ENCODE measurements at places on chromosomes 2 and 18.

DNA sequence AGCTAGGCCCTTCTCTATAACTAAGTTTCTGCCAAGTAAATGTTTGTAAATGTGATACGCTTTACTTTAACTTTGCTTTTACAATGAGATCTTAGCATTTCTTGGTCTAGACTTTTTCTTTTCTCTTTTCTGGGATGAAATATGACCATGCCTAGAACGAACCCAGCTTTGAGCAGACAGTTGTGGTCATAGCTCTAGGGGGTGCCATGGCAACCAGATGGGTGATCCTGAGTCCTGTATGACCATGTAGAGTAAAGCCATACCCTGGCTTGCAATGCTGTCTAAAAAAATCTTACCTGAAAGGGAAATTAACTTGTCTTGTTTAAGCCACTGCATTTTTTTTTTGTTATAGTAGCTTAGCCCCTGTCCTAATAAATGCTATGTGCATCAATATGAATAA lies 956.3 kb downstream of the SLC4A3 start:
- no peaks in the 10 kb centered on the region for H3K4me1 ChIP-seq
- DNase-seq: no peak
- no peak overlapping the region for H3K27ac ChIP-seq
- H3K36me3 ChIP-seq: no peaks in the 10 kb centered on the region
- no peak overlapping the region for H3K4me3 ChIP-seq

DNA sequence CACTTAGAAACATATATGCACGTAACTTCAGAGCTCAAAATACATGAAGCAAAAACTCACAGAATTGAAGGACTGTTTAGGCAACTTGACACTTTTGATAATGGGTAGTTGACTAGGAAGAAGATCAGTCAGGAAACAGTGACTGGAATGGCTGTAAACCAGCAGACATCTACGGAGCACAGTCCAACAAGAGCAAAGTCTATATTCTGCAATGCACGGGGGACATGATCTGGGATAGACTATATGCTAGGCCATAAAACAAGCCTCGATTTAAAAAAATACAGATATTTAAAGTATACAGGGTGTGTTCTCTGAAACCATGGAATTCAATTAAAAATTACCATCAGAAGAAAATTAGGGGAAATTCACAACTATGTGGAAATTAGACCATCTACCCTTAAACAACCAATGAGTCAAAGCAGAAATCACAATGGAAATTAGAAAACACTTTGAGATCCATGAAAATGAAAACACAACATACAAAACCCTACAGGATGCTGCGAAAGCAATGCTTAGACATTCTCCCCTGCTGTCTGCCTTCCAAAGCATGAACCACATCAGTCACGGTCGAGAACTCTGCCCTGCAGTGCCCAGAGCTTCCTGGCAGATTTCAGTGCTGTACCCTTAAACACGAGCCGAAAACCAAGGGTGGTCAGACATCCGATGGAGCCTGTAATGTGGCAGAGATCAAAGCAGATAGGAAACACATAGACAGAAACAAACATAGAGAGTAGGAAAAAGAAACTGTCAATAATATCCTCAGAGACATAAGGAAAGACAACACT lies 651.9 kb upstream of the HS6ST1 start:
- no peaks in the 10 kb centered on the region for H3K36me3 ChIP-seq
- H3K27me3 ChIP-seq: no peaks in the 10 kb centered on the region
- no peaks in the 10 kb centered on the region for H3K4me1 ChIP-seq

DNA sequence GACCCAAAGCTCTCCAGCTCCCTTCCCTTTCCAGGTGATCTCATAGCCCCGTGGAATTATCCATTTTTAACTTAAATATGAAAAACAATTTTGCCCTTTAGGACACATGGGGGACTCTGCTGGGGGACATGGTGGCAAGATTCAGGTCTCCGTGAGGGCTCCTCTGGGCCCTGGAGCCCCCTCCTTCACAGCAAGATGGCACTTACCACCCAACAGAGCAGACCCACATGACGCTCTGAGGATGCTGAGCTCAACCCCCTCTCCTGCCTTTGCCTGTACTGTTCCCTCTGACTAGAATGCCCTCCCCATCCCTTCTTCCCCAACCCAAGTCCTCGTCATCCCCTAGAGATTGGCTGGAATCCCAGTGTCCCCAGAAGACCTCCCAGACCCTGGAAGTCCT lies 17.2 kb downstream of the TEX51 start:
- DNase-seq: no peak
- H3K4me1 ChIP-seq: no peaks in the 10 kb centered on the region
- no peak overlapping the region for H3K27ac ChIP-seq

DNA sequence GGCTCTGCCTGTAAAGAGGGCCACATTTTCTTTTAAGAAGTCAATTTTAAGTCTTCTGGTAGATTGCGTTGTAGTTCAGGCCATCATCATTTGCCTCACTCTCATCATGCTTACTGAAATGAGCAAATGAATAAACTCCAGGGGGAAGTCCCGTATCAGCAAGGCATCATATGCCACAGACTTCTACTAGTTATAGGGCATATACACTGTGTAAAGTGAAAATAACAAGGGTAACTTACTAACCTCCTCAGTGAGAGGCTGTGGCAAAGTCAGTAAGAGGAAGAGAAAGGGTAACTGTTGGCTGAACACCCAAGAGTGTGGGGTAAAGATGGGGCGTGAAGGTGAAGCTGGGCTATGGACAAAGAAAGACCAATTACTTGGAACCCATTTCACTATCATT lies 456.2 kb downstream of the SPAG16 start:
- H3K36me3 ChIP-seq: no peaks in the 10 kb centered on the region
- H3K4me1 ChIP-seq: no peaks in the 10 kb centered on the region
- H3K27me3 ChIP-seq: no peaks in the 10 kb centered on the region
- H3K27ac ChIP-seq: no peak overlapping the region

DNA sequence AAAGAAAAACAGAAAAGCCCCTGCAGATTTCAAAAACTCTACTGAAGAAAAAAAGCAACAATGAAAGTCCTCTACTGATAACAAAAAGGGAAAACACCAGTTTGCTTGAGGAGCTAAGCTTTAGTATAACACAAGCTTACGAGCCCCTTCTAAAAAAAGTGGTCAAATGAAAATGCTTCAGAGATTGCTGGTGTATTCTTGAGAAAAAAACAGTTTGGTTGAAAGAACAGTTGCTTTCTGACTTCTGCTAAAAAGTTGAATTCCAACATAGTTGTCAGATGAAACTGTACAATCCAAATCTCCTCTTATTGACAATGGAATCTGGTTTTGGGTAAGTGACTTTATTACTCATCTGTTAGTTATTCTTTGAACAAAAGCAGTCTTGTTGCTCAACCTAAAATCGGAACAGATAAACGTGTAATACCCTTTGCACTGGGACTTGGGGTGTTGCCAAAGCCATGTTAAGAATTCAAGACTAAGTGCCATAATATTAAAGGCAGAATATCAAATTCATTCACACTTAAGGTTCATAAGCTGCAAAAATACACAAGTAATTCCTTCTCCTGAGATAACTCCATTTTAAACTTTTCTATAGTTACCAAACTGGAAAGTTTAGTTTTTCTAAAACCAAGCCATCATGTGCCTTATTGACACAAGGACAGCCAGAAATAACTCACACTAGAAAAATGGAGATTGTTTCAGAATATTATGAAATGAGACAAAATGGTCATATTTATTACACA lies 45.3 kb upstream of the SPAG16 start:
- H3K4me1 ChIP-seq: no peaks in the 10 kb centered on the region
- H3K36me3 ChIP-seq: no peaks in the 10 kb centered on the region
- no peaks in the 10 kb centered on the region for H3K27me3 ChIP-seq
- no peak overlapping the region for H3K27ac ChIP-seq
- DNase-seq: peak; percentile 15

DNA sequence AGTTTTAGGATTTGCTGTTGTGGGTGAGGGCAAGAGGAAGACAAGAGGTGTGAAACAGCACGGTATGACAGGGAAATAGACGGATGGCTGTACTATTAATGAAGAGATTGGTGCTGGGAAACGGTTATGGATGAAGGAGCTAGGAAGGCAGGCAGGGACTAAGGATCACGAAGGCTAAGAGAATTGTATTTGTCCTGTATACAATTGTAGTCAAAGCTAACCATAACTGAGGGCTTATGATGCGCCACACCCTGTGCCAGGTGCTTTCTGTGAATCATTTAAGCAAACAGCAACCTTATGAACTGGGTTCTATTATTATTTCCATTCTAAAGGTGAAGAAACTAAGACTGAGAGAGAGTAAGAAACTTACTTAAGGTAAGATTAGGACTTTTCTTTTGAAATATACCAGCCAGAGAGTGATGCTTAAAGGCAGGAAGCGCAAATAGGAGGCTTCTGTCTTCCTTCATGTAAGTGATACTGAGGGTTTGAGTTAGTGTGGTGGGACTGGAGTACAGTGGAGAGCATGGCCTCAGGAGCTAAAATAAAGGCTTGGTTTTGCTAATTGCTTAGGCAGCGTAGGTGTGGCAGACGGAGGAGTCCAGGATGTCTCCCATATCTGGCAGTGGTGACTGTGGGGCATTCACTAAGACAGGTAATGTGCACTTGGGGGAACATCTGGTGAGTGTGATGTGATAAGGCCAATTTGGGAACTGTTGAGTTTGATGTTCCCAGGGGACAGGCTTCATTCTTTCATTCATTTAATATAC lies 85.8 kb downstream of the PLEKHM3 start:
- no peak for DNase-seq
- no peak overlapping the region for H3K27ac ChIP-seq
- no peaks in the 10 kb centered on the region for H3K27me3 ChIP-seq
- H3K4me1 ChIP-seq: peaks cover under 1% of the 10 kb centered on the region
- H3K4me3 ChIP-seq: no peak overlapping the region
- H3K36me3 ChIP-seq: no peaks in the 10 kb centered on the region

DNA sequence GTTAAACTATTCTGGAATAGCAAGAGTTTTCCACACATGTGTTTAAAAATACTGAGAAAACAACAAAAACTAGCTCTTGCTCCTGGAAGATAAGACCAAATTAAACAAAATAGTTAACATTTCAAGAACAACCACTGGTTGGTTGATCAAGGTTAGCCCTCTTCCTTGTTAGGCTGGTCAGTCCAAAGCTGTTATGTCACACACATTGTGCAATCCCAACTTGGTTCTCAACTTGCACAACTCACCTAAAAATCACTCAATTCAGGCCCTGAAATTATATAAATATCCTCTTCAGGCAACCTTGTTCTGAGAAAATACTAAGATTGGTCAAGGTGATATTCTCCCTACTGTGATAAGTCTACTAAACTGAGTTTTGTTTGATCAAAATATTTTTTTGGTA lies 169.7 kb upstream of the LRP1B start:
- no peaks in the 10 kb centered on the region for H3K36me3 ChIP-seq
- H3K4me3 ChIP-seq: no peak overlapping the region
- H3K4me1 ChIP-seq: no peaks in the 10 kb centered on the region
- DNase-seq: no peak
- H3K27ac ChIP-seq: no peak overlapping the region

DNA sequence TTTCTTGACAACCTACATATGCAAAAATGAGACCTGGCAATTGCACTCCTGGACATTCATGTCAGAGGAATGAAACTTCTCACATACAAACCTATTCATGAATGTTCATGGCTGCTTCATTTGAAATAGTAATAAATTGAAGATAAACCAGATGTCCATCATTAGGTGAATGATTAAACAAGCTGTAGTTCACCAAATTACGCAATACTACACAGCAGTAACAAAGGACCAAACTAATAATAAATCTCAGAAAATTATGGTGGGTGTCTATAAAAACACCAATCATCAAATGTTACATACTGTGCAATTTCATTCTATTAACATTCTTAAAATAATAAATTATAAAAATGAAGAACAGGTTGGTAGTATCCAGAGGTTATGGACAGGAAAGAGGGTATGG lies 13.5 kb downstream of the DOK6 start:
- H3K4me3 ChIP-seq: no peak overlapping the region
- no peaks in the 10 kb centered on the region for H3K4me1 ChIP-seq
- no peak overlapping the region for H3K27ac ChIP-seq
- no peaks in the 10 kb centered on the region for H3K27me3 ChIP-seq

GRCh38 chr2:28617502-28618184 lies 121.8 kb downstream of the PLB1 start:
- DNase-seq: peak; percentile 58
- no peak overlapping the region for H3K27ac ChIP-seq
- H3K4me1 ChIP-seq: peaks cover 6% of the 10 kb centered on the region
- no peak overlapping the region for H3K4me3 ChIP-seq

- H3K4me3 ChIP-seq: no peak within 1 kb of the TSS
Observed at GRCh38 chr18:60372596-60372995, at the start of gene MC4R. TSS of gene MC4R (minus strand) at chr18:60372775. CDS start at chr18:60372349, 426 bp downstream.

DNA sequence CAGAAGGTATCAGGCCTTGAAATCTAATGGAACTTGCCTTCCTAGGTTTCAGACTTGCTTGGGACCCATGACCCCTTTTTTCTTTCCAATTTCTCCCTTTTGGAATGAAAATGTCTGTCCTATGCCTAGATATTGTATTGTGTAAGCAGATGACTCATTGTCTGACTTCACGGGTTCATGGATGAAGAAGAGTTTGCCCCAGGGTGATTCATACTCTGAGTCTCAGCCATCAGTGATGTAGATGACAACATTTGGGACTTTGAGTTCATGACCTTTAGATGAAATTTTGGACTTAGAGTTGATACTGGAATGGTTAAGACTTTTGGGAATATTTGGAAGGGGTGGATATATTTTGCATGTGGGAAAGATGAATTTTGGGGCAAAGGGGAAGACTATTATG lies 11.2 kb upstream of the SCYGR5 start:
- DNase-seq: no peak
- no peak overlapping the region for H3K4me3 ChIP-seq
- no peaks in the 10 kb centered on the region for H3K36me3 ChIP-seq
- H3K27ac ChIP-seq: no peak overlapping the region
